Left ventricle myocardium superior (tissue), 1 donor: ENCODE measurements at places on chromosomes 1 and 21. TPM values are rescaled to one million over a fixed set of nuclear protein-coding genes. Genes with fewer than 3 reads are reported as not detected.
A peak's percentile ranks its signal among the peaks of the same experiment; 100 is the strongest.

- DNase-seq: no peak
These were observed 178.9 kb upstream of the IVNS1ABP start for GRCh38 chr1:185495898-185496297.

GRCh38 chr1:157968508-157968907, 24.9 kb upstream of the KIRREL1 start:
- no peak for DNase-seq

Gene PRRX1
- 36.5 TPM for total RNA-seq

Gene CCDC17
- 0.64 TPM for total RNA-seq

Gene MAB21L3
- total RNA-seq: not detected

GRCh38 chr1:248825136-248825535, 579 bp downstream of the SH3BP5L start:
- no peak for DNase-seq

- no peak for DNase-seq
These were observed 671 bp downstream of the KIF26B start for GRCh38 chr1:245155272-245156040.

Gene GJC2
- total RNA-seq: 1.7 TPM

Gene RHOU
- 4.4 TPM for total RNA-seq

Gene SETD4
- total RNA-seq: 10.3 TPM

GRCh38 chr1:8133190-8133589, 107.1 kb upstream of the ERRFI1 start:
- DNase-seq: no peak

Gene BRDT
- total RNA-seq: not detected

GRCh38 chr21:20373031-20373430, 625.2 kb upstream of the NCAM2 start:
- no peak for DNase-seq

GRCh38 chr1:152039886-152040285, 3.1 kb upstream of the S100A11 start:
- no peak for DNase-seq

Gene CD1D
- 1.4 TPM for total RNA-seq

GRCh38 chr1:42953182-42954180, 5.2 kb downstream of the SLC2A1 start:
- DNase-seq: no peak

Gene PTPRU
- 19.2 TPM for total RNA-seq

- no peak for DNase-seq
These were observed 3.6 kb upstream of the HENMT1 start for GRCh38 chr1:108664481-108664880.

Gene NBPF20
- total RNA-seq: 0.50 TPM

GRCh38 chr21:40631211-40631610, 215.7 kb downstream of the DSCAM start:
- DNase-seq: no peak

GRCh38 chr1:223840254-223840653, 5.5 kb downstream of the TP53BP2 start:
- DNase-seq: no peak

DNA sequence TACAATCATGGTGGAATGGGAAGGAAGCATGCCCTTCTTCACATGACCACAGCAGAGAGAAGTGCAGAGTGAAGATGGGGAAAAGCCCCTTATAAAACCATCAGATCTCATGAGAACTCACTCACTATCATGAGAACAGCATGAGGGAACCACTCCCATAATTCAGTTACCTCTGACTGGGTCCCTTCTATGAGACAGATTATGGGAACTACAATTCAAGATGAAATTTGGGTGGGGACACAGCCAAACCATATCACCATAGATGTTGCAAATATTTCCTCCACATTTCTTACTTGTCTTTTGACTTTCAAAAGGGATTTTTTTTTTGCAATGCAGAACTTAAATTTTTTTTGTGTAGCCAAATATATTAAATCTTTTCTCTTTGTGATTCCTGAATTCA, 14.8 kb downstream of the SH3BGR start:
- DNase-seq: no peak

Gene DENND1B
- 26.1 TPM for total RNA-seq

DNA sequence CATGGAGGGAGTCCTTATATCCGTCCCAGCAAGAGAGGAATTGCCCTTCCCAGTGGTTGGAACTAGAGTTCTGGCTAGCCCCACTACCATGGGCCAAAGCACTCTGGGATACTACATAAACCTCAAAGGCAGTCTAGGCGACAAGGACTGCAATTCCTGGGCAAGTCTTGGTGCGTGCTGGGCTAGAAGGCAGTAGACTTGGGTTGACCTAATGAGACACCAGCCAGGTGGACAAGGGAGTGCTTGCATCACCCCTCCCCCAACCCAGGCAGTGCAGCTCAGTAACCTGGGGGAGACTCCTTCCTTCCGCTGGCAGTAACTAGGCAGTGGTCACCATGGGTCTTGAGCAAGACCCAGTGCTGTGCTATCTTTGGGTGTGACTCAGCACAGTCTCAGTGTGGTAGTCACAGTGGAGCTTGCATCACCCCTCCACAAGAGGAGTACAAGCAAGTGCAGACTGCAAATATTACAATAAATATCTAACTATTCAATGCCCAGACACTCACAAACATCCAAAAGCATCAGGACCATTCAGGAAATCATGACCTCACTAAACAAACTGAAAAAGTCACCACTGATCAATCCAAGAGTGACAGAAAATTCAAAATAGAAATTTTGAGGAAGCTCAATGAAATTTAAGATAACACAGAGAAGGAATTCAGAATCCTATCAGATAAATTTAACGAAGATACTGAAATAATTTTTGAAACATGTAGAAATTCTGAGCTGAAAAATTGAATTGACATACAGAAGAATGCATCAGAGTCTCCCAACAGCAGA, 84.7 kb upstream of the LYPLAL1 start:
- peak; percentile 25 for DNase-seq

Gene ITLN2
- total RNA-seq: not detected

- no peak for DNase-seq
These were observed 915.9 kb downstream of the PLA2G4A start for GRCh38 chr1:187744665-187745064.

GRCh38 chr1:11339346-11340232, 66.6 kb downstream of the UBIAD1 start:
- DNase-seq: no peak

DNA sequence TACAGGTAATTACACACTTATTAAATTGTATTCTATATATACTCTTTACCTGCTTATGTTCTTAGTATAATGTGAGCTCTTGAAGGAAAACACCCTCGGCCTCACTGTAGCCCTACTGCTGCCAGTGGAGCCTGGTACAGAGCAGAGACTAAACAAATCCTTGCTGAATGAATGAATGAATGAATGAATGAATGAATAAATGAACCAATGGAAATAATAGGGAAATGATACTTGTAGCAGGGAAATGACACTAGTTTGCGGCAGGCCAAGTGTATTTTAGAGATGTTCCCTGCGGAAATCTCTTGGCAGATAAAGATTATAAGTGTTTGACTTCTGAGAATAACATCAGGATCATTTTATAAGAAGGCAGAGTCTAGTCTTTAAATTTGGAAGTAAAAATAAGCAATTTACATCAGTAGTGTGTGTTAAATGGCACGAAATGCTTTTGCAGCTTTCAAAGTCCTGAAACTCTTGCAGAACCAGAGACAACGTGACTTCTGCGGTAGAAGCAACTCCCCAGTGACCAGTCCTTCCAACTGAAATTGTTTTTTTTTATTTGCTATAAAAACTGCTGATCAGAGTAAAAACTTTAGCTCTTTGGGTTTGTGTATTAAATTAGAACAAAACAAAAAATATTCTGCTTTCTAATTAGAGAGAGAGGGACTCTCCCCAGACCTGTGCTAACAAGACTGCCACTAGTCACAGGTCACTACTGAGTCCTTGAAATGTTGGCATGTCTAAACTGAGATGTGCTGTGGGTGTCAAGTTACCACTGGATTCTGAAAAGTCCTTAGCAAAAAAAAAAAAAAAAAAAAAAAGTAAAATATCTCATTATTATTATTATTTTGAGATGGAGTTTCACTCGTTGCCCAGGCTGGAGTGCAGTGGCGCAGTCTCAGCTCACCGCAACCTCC, 199.3 kb upstream of the MAP1LC3C start:
- no peak for DNase-seq

GRCh38 chr21:32073190-32073589, 200.4 kb downstream of the HUNK start:
- DNase-seq: no peak

Gene ZNF684
- total RNA-seq: 8.6 TPM

- no peak for DNase-seq
These were observed 1.8 kb upstream of the PIK3CD start for GRCh38 chr1:9649769-9650168.

DNA sequence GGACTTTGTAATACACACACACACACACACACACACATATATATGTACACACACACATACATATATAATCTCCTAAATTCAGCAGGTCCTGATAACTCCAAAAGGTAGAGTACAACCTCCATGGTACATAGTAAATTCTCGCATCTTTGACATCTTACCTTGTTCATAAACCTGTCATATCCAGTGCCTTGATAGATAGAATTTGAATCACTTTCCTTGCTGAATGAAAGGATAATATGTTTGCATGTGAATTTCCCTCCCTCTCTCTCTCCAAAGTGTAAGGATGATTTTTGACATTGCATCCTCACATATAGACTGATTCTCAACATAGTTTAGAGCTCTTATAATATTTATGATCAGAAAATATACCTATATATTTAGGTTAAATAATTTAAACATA, 567.1 kb upstream of the ADGRL2 start:
- DNase-seq: no peak

Gene C1orf87
- total RNA-seq: not detected

DNA sequence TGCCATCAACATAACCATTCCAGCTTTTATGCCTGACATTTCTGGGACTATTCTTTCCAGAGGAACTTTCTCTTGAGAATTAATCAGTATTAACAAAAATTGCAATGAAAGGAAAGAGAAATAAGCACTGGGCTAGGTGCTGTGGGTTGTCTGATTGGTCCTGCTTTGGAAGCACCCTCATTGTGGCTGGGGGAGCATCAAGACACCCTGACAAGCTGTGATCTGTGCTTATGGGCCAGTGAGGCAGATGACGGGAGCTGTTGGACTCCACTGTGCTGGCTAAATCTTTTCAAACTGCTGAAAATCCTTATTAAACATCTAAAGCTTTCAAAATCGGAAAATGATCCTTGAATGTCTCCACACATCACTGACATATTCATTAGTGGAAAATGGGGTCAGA, 20.0 kb downstream of the UBASH3A start:
- DNase-seq: no peak

DNA sequence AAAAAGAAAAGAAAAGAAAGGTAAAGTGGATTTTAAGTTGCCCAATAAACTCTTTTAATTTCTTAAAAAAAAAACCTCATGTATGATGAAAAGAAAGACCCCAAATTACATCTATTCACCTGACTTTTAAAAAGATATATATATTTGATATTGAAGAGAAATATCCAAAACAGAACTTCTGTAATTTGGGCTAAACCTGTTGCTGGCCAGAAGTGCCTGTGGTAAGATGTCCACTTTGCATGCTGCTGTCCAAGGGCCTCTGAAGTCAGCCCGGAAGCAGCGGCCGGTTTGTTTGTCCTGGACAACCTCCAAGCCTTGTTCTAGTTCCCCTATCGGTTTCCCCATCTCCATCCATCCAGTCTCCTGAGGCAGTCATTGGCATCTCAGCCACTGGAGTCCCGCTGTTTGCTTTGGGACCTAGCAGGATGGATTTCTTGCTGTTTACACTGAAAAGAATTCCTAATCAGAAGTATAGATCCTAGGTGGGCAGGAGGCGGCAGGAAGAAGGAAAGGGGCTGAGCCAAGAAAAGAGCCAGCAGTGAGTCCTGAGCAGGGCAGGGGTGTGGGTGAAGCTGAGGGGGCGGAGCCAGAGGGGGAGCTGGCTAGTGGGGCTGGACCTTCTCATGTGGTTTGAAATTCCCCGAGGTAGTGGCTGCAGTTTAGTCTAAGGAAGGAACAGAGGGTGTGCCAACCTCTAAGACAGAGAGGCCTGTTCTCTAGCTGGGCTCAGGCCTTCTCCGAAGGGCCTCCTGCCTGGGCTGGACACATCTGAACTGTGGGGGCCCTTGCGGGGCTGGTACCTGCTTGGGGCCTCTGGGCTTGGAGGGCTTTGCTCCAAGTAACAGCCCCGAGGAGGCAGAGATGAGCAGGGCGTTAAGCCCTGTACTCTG, 3.3 kb downstream of the NCMAP start:
- DNase-seq: peak; percentile 59

DNA sequence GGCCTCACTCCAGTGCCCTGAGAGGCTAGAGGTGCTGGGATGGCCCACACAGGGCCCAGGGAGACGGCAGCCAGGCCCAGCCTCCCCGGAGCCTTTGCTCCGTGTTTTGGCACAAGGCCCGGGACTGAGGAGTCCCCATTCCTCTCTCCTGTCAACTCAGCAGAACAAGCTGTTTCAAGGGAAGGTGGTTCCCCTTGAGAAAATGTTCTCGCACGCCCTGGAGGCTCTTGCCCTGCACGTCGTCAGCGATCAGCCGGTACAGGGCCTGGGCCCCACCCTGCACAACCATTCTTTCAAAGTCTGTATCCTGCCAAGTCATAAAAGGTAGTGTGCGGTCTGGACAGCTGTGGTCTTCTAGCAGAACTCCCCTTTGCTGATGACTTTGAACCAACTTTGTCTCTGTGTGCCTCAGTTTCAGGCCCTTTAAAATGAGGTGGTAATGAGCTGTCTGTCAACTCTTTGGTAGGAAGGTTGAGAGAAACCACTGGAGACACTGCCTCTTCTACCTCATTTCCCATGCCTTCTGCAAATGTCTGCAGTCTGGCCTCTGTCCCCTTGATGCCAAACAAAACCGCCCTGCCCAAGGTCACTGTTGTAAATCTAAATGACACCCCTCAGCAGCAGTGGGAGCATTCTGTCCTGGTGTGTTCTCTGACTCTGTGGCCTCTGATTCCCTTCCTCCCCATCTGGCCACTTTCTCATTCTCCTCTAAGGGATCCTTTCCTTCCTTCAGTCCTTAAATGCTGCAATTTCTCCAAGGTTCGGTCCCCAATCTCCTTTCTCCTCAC, 138.6 kb upstream of the JUN start:
- peak; percentile 79 for DNase-seq

Gene IFI44
- 8.0 TPM for total RNA-seq

GRCh38 chr21:40152476-40152875, 285.2 kb downstream of the PCP4 start:
- DNase-seq: no peak

- DNase-seq: no peak
These were observed 120.5 kb upstream of the ZC3H12A start for GRCh38 chr1:37353871-37354270.

Gene FMO2
- total RNA-seq: 53.5 TPM
